Hepatic stellate cell (primary cell): ENCODE measurements at places on chromosomes 3 and 15.
A peak's percentile ranks its signal among the peaks of the same experiment; 100 is the strongest.

GRCh38 chr3:99543796-99544195 lies 94.6 kb upstream of the COL8A1 start:
- DNase-seq = no peak

- no peak for DNase-seq
Observed at GRCh38 chr15:101050623-101051290, 131.6 kb downstream of the LRRK1 start.

- no peak for DNase-seq
Observed at GRCh38 chr3:153553605-153553945, 391.5 kb downstream of the RAP2B start.

GRCh38 chr15:64004587-64004986 lies 41.7 kb downstream of the DAPK2 start:
- no peak for DNase-seq

DNA sequence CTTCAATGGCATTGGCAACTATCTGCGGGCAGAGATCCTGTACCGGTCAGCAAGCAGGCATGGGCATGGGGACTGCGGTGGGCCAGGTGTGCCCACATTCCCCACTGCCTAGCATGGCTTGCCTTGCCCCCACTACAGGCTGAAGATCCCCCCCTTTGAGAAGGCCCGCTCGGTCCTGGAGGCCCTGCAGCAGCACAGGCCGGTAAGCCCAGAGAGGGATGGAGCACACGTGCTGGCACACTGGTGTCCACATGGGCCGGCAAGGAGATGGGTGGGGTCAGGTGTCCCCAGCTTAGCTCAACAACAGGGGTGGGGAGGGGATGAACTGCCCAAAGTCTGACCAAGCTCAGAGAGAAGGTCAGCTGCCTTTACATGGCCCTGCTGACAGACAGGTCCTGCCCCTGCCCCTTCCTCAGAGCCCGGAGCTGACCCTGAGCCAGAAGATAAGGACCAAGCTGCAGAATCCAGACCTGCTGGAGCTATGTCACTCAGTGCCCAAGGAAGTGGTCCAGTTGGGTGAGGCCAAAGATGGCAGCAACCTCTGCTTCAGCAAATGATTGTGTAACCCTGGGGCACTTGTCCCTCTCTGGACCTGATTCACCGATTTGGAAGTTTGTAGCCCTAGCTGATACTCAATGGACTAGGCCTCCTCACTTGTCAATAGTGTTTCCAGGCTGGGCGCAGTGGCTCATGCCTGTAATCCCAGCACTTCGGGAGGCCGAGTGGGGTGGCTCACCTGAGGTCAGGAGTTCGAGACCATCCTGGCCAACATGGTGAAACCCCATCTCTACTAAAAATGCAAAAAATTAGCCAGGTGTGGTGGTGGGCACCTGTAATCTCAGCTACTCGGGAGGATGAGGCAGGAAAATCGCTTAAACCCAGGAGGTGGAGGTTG lies 5.6 kb downstream of the NEIL1 start:
- DNase-seq = no peak

DNA sequence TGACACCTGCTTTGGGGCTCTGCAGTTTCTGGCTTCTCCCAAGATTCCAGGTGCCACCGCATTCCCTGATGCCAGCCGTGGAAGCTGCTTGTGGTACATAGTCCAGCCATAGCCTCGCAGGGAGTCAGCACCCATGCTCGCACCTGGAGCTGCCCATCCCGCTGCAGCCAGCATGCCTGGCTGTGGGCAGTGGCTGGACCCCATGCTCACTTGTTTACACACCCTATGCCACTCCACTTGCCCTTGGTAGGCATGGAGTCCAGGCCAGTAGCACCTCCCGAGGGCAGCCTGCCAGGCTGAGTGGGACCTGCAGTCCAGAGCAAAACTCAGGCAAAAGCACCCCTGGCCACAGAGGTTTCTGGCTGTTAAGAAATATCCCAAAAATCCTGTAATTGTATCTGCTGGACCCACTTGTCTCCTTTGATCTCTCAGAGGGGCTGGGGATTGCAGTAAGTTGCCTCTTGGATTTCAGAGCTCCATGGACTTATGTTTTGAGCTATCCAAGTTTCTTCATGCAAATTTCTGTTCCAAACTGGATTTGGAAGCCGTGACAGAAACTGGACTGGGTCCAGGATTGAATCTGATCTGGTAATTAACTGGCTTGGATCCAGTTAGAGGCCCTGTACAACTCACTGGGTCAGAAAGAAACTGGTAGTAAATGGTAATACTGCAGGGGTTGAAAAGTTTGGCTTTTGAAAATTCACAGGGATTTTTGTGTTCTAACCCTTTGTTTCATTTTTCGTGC lies 149.3 kb downstream of the FMN1 start:
- no peak for DNase-seq

- DNase-seq = no peak
Observed at GRCh38 chr15:70827721-70828120, 26.2 kb downstream of the LARP6 start.

- DNase-seq = no peak
Observed at GRCh38 chr15:65752151-65752700, 39.9 kb downstream of the DENND4A start.

DNA sequence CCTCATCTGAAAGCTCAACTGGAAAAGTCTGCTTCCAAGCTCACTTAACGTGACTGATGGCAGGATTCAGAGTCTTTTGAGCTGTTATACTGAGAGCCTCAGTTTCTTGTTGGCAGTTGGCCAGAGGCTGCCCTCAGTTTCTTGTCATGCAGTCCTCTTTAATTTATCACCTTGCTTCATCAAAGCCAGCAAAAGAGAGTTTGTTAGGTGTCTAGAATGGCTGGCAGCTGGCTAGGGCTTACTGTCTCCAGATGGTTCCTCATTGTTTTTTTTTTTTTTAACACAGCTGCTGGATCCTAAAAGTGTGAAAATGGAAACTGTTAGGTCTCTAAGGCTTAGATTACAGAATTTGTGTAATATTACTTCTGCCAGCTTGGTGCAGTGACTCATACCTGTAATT lies 310.6 kb downstream of the PDCD6IP start:
- no peak for DNase-seq

GRCh38 chr3:194440756-194441155 lies 41.7 kb upstream of the GP5 start:
- DNase-seq = no peak

- DNase-seq = no peak
Observed at GRCh38 chr3:4987538-4988296, 8.5 kb downstream of the BHLHE40 start.

DNA sequence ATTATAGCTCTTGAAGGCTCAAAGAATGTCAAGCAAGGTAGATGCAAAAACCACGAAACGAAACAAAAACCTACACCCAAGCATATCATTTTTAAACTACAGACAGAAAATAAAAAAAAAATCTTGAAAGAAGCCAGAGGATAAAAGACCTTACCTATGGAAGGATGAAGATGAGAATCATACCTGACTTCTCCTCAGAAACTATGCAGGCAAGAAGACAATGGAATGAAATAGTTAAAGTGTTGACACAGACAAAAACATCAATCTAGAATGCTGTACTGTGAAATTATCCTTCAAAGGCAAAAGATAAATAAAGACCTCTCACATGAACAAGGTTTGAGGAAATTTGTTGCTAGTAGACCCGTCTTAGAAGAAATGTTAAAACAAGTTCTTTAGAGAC lies 372.0 kb downstream of the ZIC4 start:
- DNase-seq = no peak

- no peak for DNase-seq
Observed at GRCh38 chr3:67201026-67201425, 202.9 kb downstream of the KBTBD8 start.

- DNase-seq = peak; percentile 71
Observed at GRCh38 chr3:44554626-44555592, at the start of gene ZKSCAN7. Gene ZKSCAN7, plus strand, starts transcription at chr3:44555193. Its CDS starts 1,855 bp downstream, at chr3:44557048.

DNA sequence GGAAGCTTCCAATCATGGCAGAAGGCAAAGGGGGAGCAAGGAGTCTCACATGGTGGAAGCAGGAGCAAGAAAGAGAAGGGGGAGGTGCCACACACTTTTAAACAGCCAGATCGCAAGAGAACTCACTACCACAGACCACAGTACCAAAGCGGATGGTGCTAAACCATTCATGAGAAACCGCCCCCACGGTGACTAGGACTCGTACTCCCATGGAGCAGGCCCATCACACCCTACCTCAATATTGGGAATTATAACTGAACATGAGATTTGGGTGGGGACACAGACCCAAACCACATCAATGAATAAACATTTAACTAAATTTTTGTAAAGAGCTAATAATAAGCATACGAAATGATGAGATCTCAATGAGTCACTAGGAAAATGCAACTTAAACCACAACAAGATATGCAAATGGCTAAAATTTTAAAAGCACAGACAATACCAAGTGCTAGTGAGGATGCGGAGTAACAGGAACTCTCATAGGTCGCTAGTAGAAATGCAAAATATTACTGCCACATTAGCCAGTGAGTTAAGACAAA lies 10.0 kb downstream of the MRPS25 start:
- DNase-seq = peak; percentile 34

DNA sequence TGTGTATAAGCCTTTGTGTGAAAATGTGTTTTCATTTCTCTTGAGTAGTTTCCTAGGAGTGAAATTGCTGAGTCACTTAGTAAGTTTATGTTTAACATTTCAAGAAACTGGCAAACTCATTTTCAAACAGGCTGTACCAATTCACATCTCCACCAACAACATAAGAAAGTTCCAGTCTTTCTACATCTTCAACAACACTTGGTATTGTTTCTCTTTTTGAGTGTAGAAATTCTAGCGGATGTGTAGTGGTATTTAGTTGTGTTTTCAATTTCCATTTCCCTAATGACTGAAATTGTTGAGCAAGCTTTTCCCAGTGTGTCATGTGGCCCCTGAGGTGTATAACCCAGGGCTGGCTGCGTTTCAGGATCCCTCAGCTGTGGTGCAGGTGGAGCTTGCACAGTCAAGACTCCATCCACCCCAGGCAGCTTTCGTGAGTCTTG lies 258.5 kb downstream of the PDCD6IP start:
- DNase-seq = no peak

DNA sequence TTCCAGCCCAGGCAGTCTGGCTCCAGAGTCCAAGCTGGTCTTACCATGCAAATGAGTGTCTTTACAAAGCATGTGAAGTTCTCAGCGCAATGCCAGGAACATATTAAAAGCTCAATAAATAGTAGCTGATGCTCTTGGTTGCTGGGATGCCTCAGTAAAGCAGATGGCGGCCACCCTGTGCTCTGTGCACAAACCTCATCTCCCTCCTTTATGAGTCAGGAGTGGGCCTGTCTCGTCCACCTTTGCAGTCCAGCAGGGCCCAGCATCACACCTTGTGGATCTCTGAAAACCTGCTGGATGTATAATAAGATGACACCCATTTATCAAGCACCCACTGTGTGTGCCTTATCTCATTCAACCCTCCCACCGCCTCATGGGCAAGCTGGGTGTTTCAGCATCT lies 42.7 kb downstream of the FAM174B start:
- DNase-seq = no peak

DNA sequence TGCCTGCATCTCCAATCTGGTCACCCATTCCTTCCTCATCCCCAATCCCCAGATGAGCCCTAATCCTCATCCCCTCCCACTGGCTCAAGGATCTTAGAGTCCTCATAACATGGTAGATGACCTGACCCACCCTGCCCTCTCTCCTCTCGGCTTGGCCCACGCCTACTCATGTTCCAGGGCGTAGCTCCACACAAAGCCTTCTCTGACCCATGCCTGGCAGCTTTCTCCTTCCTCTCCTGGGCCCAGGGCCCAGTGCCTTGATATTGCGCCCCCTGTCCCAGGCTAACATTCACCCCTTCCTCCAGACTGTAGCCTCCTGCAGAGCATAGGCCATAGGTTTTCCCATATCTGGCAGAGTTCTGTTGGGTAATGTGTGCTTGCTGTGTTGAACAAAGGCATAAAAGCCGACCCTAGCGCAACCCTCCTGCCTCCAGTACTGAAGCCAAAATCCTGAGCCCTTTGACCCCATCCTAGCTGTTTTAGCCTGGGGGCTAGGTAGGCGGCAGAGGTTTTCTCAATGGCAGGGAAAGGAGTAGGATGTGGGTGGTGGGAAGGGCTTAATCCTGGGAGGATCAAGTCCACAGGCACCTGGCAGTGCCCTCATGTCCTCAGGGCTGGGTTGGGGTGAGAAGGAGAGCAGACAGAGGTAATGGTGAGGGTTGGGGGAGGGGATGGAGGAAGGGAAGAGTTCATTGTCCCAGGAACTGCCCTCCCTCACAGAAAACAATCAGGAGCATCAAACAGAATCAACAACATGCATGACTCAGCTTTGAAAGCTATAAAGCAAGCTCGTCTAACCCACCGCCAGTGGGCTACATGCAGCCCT lies 35.5 kb downstream of the MESD start:
- no peak for DNase-seq

GRCh38 chr15:74988007-74988800 lies 7.2 kb upstream of the SCAMP5 start:
- DNase-seq = no peak

GRCh38 chr3:118909763-118910162 lies 124.9 kb downstream of the IGSF11 start:
- no peak for DNase-seq

DNA sequence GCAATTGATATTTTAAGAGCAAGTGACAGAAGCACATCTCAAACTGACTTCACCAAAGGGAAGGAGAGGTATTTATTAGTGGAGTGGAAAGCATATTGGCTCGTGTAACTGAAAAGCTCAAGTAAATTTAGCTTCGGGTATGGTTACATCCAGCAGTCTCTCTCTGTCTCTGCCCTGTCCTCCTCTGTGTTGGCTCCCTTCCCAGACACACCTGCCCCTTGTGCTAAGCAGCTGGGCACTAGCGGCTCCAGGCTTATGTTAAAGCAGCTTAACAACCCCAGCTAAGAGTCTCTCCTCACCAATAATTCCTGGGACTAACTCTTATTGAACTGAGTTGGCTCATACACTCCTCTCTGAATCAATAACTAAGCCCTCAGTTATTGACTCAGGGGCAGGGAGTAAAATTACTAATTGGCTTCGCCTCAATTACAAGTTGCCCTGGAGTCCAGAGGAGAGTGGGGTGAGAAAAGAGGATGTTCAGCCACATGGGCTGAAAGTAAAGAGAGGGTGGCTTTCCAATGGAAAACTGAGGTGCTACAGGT lies 12.8 kb upstream of the SH3BP5 start:
- DNase-seq = no peak

- no peak for DNase-seq
Observed at GRCh38 chr3:191353022-191353777, 22.9 kb upstream of the UTS2B start.

DNA sequence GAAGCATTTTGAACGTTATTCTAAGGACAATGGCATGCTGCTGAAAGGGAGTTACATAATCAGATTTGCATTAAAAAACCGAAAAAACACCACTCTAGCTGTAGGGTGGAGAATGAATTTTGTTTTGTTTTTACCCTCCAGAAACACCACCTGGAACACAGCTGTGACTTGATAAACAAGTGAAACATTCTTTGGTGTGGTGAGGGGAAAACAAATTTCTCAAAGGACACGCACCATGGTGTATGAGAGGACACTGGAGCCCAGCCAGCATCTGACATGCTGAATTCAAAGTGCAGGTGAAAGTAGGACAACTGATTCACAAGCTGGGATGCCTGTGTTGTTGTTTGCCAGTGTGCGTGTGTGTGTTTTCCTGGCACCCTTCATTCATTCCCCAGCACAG lies 554.5 kb upstream of the TBL1XR1 start:
- no peak for DNase-seq

GRCh38 chr15:49877117-49877872 lies 241.7 kb downstream of the ATP8B4 start:
- DNase-seq = no peak
